ENCODE measurements at places on chromosomes 12 and 14. TPM values are rescaled to one million over a fixed set of nuclear protein-coding genes. Genes with fewer than 3 reads are reported as not detected.

DNA sequence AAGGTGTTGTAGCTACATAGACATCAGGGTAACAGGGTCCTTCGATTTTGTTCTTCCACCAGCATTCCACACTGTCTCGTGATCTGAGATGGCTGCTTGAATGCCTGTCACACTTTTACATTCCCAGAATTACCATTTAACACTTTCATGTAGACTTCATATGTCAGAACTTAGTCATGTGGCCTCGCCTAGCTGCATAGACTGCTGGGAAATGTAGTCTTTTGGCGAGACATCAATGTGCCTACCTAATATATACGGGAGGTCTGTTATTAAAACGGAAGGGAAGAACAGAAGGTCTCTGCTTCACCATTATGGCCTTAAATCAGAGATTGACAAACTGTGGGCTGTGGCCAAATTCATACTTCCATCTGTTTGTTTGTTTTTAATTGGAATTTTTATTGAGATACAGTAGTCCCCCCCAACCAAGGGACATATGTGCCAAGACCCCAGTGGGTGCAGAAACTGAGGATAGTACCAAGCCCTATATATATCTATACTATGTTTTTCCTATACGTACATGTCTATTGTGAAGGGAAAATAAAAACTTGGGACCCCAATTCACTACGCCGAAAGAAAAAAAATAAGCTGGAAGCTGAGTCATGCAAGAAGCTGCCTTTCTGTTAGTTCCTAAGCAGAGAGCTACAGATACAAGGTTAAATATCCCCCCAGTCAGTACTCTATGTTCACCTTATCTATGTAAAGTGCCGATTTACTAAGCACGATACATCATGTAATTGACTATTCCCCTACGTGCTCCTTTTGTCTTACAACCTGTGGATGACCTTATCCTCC lies 11.3 kb upstream of the HRK start:
- no peak for DNase-seq

- no peak for DNase-seq
These were observed 41.0 kb upstream of the AMIGO2 start for GRCh38 chr12:47120736-47121135.

DNA sequence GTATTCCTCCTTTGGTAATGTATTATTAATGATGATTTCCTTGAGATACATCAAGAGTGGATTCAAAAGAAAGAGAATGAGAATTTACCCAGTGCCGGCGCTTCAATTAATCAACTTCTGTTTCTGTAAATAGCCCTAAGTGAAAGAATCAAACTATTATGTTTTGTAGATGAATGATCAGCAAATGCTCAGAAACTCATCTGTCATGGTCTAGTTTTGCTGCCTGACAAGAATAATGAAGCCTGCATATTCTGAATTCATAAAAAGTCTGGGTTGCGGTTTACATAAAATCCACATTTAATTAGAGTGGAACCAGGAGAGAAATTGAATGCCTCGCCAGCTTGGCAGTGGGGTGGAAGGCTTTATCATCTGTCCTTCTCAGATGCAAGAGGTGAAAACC lies 325.3 kb downstream of the GALC start:
- DNase-seq = no peak

GRCh38 chr12:110590806-110591326 lies 7.7 kb upstream of the PPTC7 start:
- peak; percentile 45 for DNase-seq

GRCh38 chr12:21780786-21781185 lies 6.3 kb upstream of the KCNJ8 start:
- DNase-seq = no peak

DNA sequence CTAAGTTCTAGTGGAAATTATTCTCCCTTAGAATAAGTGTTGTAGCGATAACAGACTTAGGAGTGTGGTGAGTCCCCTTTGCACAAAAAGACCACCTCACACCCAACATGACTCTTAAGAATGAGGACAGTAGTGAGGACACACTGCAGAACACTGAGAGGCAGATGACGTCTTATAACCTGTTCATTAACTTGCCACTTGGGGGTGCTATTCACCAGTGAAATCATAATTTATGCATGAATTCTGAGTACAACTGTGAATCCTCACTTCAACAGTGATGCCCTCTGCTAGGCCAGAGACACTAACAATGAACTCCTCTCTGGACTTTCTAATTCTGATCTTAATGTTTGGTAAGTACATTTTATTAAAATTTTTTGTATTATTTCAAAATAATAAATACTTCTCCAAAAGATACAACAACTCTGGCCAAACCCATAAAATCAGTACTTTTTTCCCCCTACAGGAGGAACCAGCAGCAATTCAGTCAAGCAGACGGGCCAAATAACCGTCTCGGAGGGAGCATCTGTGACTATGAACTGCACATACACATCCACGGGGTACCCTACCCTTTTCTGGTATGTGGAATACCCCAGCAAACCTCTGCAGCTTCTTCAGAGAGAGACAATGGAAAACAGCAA lies 274.7 kb downstream of the DAD1 start:
- DNase-seq = peak; percentile 70

- peak; percentile 73 for DNase-seq
These were observed 34.6 kb downstream of the SPRING1 start for GRCh38 chr12:116703214-116703795.

GRCh38 chr12:50506753-50507473 lies 2.1 kb downstream of the DIP2B start:
- DNase-seq = no peak

GRCh38 chr14:49512147-49512551 lies 74.0 kb downstream of the RPS29 start:
- no peak for DNase-seq

DNA sequence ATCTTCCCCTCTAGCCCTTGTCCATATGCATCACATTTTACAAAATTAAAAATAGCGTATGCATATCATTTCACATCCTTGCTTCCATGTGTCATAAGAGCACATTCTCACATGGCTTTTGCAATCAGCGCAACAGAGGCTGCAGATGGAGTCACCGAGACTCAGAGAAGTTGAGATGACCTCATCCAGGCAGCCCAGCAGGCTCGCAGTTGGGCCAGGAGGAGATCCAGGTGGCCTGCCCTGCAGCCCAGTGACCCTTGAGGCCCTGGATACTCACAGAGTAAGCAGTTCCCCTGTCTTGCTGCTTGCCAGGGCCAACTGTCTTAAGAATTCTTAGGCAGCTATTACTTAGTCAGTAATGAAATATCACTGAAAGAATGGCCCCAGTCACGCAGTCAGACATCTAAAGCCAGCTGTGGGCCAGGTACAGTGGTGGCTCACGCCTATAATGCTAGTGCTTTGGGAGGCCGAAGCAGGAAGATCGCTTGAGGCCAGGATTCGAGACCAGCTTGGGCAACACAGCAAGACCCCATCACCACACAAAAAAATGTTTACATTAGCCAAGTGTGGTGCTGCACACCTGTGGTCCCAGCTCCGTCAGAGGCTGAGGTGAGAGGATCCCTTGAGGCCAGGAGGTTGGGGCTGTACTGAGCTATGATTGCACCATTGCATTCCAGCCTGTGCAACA lies 9.1 kb downstream of the CAMKK2 start:
- DNase-seq = no peak

GRCh38 chr14:72892103-72892878 lies 1.6 kb downstream of the DPF3 start:
- DNase-seq = no peak

GRCh38 chr14:88005978-88006851 lies 1.3 kb downstream of the GPR65 start:
- DNase-seq = no peak

DNA sequence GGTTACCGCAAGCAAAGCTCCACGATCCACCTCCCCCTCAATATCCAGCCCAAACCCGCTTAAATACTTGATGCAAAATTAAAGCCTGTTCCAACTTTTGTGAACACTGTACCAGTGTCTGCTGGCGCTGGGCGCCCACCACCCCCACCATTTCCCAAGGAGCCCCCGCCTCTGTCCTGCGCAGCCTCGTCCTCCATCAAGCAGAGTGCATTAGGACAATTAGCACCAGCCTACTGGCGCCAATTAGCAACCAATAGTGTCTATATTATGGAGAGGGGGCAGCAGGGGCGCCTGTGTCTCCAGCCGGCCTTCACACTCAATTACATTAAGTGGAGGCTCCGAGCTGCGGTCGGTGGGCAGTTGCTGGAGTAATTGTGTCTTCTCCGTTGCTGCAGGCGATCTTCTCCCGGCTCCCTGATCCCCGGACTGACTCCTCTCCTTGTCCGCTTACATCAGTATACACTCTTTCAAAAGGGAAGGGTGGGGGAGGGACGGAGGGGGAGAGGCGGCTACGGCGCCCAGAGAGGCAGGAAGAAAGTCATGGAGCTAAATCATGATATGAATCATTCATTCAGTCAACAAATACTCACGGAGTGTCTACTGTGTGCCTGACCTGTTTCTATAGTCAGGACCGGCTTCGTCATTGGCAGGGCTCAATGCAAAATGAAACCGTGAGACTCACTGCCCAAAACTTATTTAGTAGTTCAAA lies 707.3 kb downstream of the MED13L start:
- DNase-seq = no peak

DNA sequence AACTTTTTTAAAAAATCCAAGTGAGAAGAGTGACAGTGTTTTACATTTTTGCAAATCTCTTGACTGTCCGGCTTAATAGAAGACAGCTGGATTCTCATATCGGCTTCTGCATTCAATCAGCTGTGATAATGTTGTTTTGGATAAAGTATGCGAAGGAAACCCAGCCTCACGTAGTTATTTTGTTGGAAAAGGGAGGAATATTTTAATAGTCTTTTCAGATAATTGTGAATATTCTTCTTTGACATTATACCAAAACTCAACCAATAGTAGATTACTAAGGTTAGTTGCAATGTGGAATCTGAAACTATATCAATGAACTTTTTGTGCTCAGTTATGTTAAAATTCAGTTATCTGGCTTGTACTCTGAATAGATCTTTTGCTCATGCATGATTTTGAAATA lies 276.5 kb downstream of the ZFP36L1 start:
- no peak for DNase-seq

DNA sequence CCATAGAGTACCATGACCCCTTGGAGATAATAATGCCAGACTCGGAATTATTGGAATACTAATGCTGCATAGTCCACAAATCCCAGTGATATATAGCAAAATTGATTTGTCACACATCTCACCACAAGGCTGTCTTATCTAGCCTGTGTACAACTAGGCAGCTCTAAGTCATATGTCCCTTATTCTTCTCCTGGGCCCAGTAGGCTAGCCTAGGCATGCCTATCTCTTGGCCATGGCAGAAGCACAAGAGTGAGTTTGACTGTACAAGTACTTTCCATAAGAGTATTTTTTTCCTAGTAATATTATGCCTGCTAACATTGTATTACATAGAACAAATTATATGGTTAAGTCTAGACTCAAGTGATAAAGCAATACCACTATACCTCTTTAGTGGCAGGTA lies 1122.1 kb upstream of the SEL1L start:
- no peak for DNase-seq

- no peak for DNase-seq
These were observed 148.2 kb upstream of the LMNTD1 start for GRCh38 chr12:25701290-25701689.

DNA sequence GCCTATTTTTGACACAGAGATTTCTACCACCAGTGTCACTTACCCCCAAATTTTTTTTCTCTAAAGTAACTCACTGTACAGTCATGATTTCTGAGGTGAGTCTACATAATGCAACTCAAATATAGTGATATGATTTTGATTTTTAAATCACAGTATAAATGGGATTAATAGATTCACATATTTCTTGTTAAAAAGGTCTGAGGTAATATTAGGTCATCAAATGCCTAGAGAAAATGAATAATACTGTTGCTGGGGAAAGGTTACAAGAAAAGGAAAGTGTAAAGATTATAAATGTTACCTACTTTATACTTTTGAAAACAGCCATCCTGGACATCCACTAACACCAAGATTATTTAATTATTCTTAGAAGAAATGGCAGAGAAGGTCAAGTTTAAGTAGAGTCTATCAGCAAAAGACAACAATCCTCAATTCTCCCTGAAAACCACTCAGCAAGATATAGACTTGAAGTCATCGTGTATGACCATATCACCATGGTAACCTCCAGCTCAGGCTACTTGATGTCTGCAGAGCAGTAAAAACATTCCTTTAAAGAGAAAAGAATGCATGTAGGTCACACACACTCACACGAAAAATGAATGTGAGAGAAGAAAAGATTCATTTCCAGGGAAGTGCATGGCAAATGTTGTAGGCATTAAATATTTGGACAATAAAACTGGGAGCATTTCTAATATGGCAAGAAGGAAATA lies 58.7 kb downstream of the CCDC59 start:
- no peak for DNase-seq

- DNase-seq = no peak
These were observed 291.7 kb downstream of the C12orf75 start for GRCh38 chr12:105622220-105622619.

GRCh38 chr12:1640328-1641234 lies 11.6 kb downstream of the WNT5B start:
- no peak for DNase-seq

GRCh38 chr14:24081739-24082211 lies 10.4 kb downstream of the CPNE6 start:
- no peak for DNase-seq

DNA sequence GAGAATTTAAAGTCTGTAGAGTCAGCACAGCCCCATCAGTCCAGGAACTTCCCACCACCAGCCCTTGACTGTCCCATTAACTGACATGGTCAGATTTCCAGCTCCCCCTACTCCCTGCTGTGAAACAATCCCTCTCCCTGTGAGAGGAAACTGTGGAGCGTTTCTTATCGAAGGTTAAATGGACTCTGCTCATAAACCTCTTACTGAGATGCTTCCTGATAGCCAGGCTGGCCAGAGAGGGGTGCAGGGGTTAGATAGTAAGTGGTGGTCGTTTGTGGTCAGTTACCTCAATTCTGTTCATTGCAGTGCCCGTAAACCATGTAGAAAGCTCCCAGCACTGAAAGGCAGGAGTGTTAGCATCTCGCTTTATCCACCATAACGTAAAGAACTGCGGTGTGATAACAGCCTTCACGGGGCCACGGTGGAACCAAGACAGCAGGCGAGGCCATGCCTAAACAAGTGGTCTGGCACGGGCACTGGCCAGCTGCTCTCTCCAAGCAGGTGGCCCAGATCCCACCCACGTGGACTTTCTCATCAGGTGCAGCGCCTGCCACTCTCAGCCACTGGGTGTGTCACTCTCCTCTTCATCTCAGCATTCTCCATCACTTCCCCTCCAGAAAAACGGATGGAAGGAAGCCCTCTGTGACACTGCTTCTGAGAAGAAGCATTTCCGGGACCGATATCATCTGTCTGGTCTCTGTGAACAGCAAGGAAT lies 102.2 kb downstream of the FBXL14 start:
- DNase-seq = no peak

- DNase-seq = no peak
These were observed 85.3 kb downstream of the PRKCH start for GRCh38 chr14:61406675-61407074.

The GLI1 gene
- 11.9 TPM for polyA plus RNA-seq

The CCDC63 gene
- polyA plus RNA-seq = 0.18 TPM

The AICDA gene
- 0.46 TPM for polyA plus RNA-seq

The TDP1 gene
- polyA plus RNA-seq = 9.8 TPM

The GDF3 gene
- polyA plus RNA-seq = not detected

The SOAT2 gene
- polyA plus RNA-seq = not detected

The KLRC3 gene
- polyA plus RNA-seq = not detected

The DIO2 gene
- polyA plus RNA-seq = 2.3 TPM

The KRT73 gene
- polyA plus RNA-seq = not detected

The ADGRD1 gene
- polyA plus RNA-seq = 11.3 TPM

The REP15 gene
- 2.2 TPM for polyA plus RNA-seq

The ZNF891 gene
- polyA plus RNA-seq = 1.5 TPM

The CLEC7A gene
- 1.3 TPM for polyA plus RNA-seq

The PAWR gene
- polyA plus RNA-seq = 10.0 TPM

Data from muscle of back (tissue), 13 donors.